Endothelial cell (in vitro differentiated cells): ENCODE measurements at places on chromosomes 5 and 9. TPM values are rescaled to one million over a fixed set of nuclear protein-coding genes. Genes with fewer than 3 reads are reported as not detected.

GRCh38 chr9:841371-842209, at the start of gene DMRT1:
Gene DMRT1 (plus strand): TSS chr9:841697. CDS start chr9:841839, 142 bp downstream.
- DNase-seq: peak; percentile 8

Gene TAF11L10
- not detected for total RNA-seq

DNA sequence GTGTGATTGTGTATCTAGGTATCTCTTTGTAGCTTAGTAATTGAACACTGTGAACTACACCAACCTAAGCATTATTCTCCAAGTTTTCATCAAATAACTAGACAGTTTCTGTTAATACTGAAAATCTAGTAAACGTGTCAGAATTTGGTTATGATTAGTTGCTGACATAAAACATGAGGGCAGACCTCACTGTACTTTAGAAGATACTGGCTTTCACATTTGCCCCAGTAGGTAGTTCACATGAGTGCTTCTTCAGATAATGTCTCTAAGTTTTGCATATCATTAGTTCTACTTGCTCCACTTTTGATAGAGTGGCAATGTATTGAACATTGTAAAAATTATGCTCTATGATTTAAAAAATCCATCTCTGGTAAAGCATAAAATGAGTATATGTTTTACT, 7.1 kb downstream of the CDKN2B start:
- DNase-seq: no peak

GRCh38 chr5:1322955-1323802, 21.7 kb downstream of the CLPTM1L start:
- no peak for DNase-seq

Gene TSPAN17
- 57.5 TPM for total RNA-seq

Gene THOC3
- total RNA-seq: 52.9 TPM

- DNase-seq: no peak
Observed at GRCh38 chr5:1555011-1555807, 31.4 kb upstream of the LPCAT1 start.

- DNase-seq: peak; percentile 14
Observed at GRCh38 chr9:127450243-127450760, 904 bp downstream of the RPL12 start.
